ENCODE measurements at places on chromosomes 3 and 15.

GRCh38 chr3:514192-514591, 317.6 kb downstream of the CHL1 start:
- DNase-seq: no peak
- no peaks in the 10 kb centered on the region for H3K4me1 ChIP-seq
- H3K4me3 ChIP-seq: no peak overlapping the region
- H3K36me3 ChIP-seq: no peaks in the 10 kb centered on the region
- no peaks in the 10 kb centered on the region for H3K27me3 ChIP-seq

DNA sequence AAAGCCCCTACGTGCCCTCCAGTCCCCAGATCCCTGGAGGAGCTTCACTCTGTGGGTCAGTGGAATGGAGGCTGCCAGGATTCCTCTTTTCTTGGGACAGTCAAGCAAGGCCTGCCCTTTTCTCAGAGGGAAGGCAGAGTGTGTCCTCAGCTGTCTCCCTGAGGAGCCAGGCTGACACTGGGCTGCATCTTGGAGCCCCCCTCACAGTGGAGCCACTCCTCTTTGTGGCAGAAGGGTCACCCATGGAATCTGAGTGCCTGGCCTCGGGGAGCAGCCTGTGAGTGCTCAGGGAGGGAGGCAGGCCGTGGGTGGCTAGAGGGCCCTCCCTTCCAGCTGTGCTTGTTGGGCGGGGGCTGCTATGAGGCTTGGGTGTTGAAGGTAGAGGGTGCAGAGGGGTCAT, 41.2 kb downstream of the BOC start:
- no peak overlapping the region for H3K4me3 ChIP-seq
- no peaks in the 10 kb centered on the region for H3K36me3 ChIP-seq
- H3K27ac ChIP-seq: no peak overlapping the region
- no peak for DNase-seq
- no peaks in the 10 kb centered on the region for H3K27me3 ChIP-seq

DNA sequence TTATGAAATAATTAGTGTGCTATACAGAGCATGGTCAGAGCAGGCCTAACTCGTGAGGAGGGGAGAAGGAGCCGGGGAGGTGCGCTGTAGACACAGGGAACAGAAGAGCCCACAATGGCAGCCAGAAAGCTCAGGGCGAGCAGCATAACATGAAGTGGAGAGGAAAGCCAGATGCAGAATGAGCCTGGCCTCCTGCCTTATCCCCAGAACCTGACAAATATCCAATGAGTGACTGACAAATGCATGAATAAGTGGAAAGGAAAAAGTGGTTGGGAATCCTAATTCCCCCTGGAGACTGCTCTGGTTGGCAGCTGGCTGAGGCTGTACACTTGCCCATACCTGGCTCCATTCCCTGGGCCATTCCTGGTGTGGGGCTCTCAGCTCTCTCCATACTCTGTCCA, 9.2 kb upstream of the MST1R start:
- no peaks in the 10 kb centered on the region for H3K27me3 ChIP-seq
- no peak overlapping the region for H3K27ac ChIP-seq
- no peaks in the 10 kb centered on the region for H3K4me1 ChIP-seq

GRCh38 chr3:132785292-132785691, 63.1 kb upstream of the NPHP3 start:
- no peak overlapping the region for H3K4me3 ChIP-seq
- no peaks in the 10 kb centered on the region for H3K36me3 ChIP-seq
- no peak overlapping the region for H3K27ac ChIP-seq
- DNase-seq: no peak
- no peaks in the 10 kb centered on the region for H3K4me1 ChIP-seq
- H3K27me3 ChIP-seq: no peaks in the 10 kb centered on the region

DNA sequence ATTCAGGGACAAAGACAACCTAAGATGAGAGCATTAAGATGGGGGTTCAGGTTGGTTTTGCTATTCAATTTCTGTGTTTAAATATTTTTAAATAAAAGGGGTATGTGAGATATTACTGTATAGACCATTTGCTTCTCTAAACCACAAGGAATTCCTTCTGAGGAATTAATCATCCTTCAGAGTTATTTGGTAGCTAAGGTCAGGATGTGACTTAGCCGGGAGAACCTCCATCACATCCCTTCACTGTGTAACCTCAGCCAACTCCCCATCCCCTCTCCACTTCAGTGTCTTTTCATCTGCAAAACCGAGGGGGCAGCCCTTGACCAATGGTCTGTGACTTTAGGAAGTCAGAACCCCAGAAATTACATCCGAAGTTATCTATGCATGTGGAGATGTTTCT, 48.7 kb upstream of the SKOR1 start:
- no peak overlapping the region for H3K27ac ChIP-seq
- DNase-seq: no peak
- no peaks in the 10 kb centered on the region for H3K27me3 ChIP-seq
- H3K36me3 ChIP-seq: no peaks in the 10 kb centered on the region
- no peaks in the 10 kb centered on the region for H3K4me1 ChIP-seq

DNA sequence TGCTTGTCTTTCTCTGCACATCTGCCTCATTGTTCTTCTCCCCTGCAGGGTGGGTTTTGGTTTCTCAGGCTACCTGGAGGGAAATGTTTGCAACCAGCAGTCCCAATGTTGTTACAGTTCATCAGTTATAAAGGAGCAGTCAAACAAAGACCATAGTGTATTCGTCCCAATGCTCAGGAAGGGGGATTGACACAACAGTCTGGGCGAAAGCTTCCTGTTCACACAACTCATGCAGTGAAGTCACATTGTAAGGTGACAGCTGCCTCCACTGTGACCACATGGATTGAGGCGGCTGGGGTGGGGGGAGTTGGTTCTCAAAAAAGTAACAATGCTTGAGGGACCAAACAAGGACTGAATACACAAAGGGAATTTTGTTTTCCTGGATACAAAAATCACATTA, 28.8 kb upstream of the TF start:
- H3K4me1 ChIP-seq: no peaks in the 10 kb centered on the region
- H3K36me3 ChIP-seq: no peaks in the 10 kb centered on the region
- no peak for DNase-seq

- no peak for DNase-seq
- H3K36me3 ChIP-seq: no peaks in the 10 kb centered on the region
- no peak overlapping the region for H3K27ac ChIP-seq
- no peaks in the 10 kb centered on the region for H3K4me1 ChIP-seq
- H3K4me3 ChIP-seq: no peak overlapping the region
- no peaks in the 10 kb centered on the region for H3K27me3 ChIP-seq
Measured at GRCh38 chr3:169822540-169822939, 9.8 kb upstream of the LRRC34 start.
